Astrocyte (in vitro differentiated cells and primary cell): ENCODE measurements at places on chromosomes 7 and 10.

GRCh38 chr7:149662591-149663095, 110.7 kb downstream of the ZNF467 start:
- DNase-seq: no peak

GRCh38 chr10:35336084-35336831, at the start of gene CCNY:
Gene CCNY (plus strand): TSS chr10:35336509. CDS start chr10:35337054, 545 bp downstream.
- peak; percentile 29 for DNase-seq

DNA sequence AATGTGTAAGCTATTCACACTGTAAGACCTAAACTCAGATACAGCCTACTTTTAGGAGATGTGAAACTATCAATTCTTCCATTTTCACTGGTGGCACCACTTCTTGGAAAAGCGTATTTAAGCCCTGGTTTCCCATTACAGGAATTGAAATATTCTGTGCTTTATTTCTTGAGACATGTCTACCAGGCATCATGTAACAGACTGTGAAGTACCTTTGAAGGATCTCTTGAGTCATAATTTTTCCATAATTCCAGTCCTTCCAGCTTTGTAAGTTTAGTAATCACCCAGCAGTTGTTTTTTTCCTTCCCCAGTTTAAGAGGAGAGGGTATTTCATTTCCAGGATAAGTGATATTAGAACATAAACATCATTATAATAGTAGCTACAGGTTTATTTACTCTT, 186.0 kb upstream of the PRPS1L1 start:
- no peak for DNase-seq

- no peak for DNase-seq
Measured at GRCh38 chr7:2803342-2803692, 40.8 kb downstream of the GNA12 start.

DNA sequence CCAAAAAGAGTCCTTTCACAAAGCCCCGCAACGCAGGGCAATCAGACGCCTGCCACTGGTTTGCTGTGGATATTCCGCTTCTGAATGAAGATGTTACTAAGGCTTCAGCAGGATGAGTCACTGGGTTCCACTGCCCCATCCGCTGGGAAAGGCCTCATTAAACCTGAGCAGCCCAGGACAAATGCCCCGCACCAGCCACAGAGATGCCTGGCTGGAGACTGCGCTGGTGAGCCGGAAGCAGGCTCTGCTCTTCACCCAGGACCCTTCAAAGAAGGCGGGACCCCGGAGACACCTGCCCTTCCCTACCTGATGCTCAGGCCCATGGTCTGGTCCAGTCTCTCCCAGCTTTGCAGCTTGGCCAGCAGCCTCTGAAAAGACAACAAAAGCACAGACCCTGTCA, 19.8 kb downstream of the MAD1L1 start:
- DNase-seq: no peak

DNA sequence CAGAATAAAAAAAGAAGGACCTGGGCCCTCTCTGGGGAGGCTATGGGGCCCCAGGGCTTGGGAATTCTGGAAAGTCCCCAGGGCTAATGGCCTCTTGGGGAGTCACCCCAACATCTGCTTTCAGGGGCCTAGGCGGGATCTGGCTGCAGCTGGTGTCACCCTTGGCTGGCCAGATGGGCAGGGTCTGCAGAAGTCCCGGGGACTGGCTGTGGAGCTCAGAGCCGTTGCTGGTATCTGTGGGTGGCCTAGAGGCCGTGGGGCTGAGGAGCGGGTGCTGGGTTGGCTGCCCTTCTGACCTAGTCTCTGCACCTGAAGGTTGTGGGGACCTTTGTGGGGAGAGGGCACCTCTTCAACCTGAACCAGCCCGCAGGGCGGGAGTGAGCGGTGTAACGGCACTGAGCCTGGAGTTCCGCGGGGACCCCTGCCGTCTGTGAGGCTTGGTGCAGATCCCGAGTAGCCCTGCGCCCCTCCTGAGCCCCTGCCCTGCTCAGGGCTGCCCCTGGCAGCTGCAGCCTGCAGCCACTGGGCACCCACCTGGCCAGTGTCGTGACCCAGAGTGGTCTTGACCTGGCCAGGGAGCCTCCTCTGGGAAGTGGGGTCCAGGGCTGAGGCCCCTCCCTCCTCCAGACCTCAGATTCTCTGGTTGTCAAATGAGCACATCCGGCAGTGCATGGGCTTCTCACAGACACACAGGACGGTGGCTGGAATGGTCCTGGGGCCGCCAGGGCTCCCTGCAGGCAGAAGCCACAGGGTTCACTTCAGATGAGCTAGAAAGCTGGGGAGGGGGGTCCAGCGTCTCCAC, 51.5 kb downstream of the UNCX start:
- DNase-seq: no peak

- no peak for DNase-seq
Measured at GRCh38 chr10:79406683-79407422, 38.6 kb downstream of the ZCCHC24 start.

GRCh38 chr10:11118686-11119085, 101.0 kb downstream of the CELF2 start:
- DNase-seq: no peak

- DNase-seq: peak; percentile 21
Measured at GRCh38 chr10:85548034-85548433, 818.6 kb downstream of the GRID1 start.

GRCh38 chr7:114979388-114979787, 57.5 kb downstream of the MDFIC start:
- peak; percentile 86 for DNase-seq

DNA sequence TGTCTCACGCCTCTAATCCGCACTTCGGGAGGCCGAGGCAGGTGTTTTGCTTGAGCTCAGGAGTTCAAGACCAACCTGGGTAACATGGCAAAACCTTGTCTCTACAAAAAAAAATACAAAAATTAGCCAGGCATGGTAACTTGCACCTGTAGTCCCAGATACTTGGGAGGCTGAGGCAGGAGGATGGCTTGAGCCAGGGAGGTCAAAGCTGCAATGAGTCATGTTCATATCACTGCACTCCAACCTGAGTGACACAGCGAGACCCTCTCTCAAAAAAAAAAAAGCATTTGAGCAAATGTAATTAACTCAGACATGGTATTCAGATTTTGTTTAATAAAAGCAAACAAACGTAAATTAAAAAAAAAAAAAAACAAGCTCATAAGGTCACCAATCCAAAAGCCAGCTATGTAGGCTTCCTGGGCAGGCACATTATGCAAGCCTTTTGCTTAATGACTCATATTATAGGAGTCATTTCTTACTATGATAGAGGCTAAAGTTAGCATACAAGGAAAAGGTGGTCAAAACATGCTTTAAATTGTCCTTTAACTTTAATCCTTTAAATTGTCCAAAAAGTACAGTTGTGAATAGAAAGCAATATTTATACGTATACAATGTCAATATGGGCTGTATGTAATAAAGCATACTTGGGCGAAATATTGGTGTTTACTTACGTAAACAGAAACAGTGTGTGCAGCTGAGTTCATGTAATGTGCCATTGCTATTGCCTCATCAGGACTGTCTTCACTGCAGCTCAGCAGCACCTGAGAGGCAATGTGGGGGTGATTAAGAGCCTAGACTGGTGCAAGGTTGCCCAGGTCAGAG, 13.0 kb downstream of the AKR1D1 start:
- peak; percentile 32 for DNase-seq

GRCh38 chr10:24982319-24983112, 30.1 kb upstream of the PRTFDC1 start:
- DNase-seq: no peak

GRCh38 chr7:128188396-128189230, 52.5 kb upstream of the LEP start:
- no peak for DNase-seq

- DNase-seq: peak; percentile 8
Measured at GRCh38 chr7:140212100-140212881, 35.5 kb upstream of the KDM7A start.

GRCh38 chr10:58963723-58964124, 212.7 kb upstream of the PHYHIPL start:
- DNase-seq: no peak

- DNase-seq: no peak
Measured at GRCh38 chr10:69107176-69107490, 16.8 kb upstream of the VPS26A start.

DNA sequence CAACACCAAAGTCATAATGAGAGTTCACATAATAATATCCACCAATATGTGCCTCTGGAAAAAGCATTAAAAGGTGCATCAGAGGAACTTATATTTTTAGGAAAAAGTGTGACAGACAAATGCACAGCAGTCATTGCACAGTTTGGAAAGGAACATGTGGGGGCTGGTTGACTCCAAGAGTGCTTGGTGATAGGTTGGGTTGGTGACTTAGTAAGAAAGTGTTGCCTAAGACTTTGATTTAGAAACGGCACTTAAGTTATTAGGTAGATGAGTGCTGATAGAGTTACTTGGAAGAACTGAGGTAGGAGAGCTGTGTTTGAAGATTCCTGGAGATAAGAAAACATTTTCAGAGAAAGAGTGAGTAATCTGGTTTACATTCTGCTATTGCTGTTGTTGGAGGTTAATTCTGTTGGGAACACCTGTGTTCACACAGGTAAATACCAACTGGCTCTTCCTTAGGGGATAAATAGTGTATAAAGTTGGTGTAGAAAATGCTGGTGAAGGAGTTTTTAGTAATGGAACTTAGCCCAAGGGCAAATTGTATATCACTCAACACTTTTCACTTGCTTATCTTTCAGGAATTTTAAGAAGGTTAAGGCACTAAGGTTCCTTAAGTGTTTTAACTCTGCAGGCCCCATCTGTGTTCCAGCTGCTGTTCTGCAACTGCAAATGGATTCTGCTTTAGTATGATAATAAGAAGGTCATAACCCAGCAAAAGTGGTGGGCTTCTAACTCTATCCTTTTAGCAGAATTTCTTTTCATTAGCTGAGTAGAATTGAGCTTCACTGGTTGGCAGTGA, 196.1 kb downstream of the NSUN6 start:
- no peak for DNase-seq

DNA sequence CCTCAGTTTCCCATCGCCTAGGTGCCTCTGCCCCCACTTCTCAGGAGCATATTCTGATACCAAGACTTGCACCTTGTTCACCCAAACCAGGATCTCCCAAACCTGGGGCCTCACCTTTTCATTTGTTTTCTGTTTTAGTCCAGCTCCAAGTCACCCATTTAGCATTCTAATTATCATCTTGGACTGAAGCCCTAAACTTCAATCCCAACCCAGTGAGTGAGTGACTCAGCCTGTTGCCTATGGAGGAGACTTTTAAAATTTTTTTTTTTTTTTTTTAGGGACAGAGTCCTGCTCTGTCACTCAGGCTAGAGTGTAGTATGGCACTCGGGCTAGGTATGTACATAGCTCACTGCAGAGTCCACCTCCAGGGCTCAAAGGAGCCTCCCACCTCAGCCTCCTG, 378.9 kb upstream of the AUTS2 start:
- DNase-seq: no peak

DNA sequence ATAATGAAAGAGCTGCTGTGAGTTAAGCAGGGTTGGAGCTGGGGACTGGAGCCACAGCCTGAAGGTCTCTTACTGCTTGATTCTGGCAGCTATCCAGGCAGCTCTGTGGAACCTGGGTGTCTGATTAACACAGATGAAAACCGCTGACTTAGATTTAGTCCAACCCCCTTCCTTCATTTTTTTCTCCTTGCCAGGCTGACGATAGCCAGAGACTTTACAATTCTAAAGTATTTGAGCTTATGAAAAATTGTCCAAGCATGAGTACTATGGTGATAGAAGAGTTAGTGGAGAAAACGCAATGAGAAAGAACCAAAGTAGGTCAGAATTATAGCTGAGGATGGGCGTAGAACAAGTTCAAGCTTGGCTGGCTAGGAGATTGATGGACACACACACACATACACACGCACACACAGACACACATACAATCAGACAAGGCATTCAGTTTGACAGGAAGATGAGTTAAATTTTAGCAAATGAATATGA, 13.5 kb upstream of the GPR85 start:
- peak; percentile 57 for DNase-seq

DNA sequence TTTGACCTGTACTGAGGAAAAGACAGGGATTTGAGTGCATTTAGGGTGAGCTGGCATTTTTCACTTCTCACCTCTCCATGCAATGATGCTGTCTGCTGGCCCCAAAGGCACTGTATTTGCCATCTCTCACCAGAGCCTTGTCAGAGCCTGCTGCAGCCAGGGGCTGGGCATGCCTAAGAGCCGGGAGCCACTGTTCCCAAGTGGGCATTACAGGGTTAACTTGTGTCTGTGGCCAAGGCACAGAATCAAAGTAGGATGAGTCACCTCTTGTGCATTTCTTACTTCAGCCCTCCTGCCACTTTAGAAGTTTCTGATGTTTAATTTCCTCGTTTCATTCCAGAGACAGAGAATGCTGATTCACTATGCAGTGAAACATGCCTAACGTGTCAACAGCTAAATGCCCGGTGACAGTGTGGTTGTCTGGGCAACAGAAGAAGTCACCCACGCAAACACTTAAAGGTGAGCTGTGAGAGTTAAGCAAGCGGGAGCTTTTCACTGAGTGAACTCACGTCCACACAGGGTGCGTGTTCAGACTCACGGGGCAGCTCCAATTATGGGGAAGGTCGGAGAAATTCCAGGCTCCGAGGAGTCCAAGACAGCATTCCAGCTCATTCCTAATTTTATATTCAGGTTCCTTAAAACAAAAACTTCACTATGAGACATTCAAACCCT, 57.1 kb upstream of the IGFBP3 start:
- DNase-seq: peak; percentile 99

- no peak for DNase-seq
Measured at GRCh38 chr7:137017221-137017620, 148.8 kb downstream of the CHRM2 start.

- DNase-seq: no peak
Measured at GRCh38 chr10:63155388-63156020, 22.4 kb downstream of the NRBF2 start.

GRCh38 chr7:30166155-30166840, 31.5 kb downstream of the MTURN start:
- DNase-seq: no peak

DNA sequence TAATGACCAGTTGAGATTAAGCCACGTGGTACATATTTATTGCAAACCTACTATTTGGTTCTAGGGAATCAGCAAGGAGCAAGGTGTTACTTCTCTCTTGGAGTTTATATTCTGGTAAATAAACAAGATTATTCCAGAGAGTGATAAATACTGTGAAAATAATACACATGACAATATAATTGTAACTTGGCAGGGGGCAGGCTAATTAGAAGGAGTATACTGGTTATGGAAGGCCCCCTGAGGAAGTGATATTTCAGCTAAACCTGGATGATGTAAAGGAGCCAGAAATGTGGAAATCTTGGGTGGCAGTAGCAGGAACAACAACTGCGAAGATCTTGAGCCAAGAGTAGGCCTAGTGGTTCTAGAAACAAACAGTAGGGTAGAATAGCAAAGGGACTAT, 111.8 kb downstream of the SDK1 start:
- no peak for DNase-seq

- no peak for DNase-seq
Measured at GRCh38 chr7:20354610-20355528, 24.2 kb downstream of the ITGB8 start.

- DNase-seq: no peak
Measured at GRCh38 chr7:36182854-36183604, 30.0 kb downstream of the EEPD1 start.

DNA sequence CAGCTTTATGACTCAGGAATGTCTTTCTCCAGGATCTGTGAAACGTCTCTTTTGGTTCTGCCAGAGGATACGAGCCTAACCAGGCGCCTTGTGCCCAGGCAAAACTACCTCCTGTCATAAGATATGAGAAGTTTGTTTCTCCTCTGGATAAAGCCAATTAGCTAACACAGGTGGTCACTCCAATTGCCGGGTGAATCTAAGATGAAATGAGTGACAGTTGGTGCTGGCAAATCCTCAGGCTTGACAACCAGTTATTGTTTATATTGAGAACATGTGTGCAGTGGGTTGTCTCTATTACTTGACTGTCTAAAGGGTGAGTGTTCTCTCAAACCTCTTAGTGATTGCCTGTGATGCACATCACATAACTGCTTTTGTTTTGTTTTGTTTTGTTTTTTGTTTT, 449.1 kb downstream of the XPNPEP1 start:
- no peak for DNase-seq

GRCh38 chr7:7884855-7885254, 83.7 kb upstream of the GLCCI1 start:
- DNase-seq: peak; percentile 51
